GM04504 (cell line): ENCODE measurements at places on chromosomes 3 and 15.

- no peak for DNase-seq
These were observed 2.5 kb upstream of the NLGN1 start for GRCh38 chr3:173395073-173395411.

DNA sequence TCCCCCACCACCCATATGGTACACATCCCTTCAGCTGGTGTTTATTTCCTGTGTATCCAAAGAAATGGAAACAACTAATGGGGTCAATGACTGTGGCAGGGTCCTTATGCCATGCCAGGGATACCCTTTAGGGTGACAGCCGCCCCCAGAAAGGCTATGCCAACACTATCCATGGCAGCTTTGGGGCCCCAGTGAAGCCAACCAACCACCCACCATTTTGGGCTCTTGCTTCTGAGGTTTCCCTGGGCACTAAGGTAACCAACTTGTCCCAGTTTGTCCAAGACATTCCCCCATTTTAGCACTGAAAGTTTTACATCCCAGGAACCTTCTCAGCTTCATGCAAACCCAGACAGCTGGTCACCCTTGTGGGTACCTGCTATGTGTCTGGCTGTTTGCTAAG, 233.1 kb downstream of the VPS13C start:
- DNase-seq, result no peak

DNA sequence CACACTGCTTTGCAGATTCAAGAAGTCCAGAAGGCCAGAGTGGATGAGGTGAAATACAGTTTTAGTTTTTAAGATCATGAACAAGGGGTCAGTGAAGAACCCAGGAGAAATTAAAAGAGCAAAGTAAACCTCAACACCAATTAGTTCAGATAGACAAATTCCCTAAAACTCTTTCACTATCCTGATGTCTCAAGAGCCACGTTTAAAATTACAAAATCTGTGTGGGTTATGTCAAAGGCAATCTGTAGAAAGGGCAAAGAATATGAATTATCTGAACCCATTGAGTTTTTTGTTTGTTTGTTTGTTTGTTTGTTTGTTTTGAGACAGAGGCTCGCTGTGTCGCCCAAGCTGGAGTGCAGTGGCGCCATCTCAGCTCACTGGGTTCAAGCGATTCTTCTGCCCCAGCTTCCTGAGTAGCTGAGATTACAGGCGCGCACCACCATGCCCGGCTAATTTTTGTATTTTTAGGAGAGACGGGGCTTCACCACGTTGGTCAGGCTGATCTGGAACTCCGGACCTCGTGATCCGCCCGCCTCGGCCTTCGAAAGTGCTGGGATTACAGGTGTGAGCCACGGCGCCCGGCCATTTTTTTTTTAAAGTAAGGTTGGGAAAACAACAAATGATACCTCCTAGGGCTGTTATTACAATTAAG, 32.1 kb upstream of the ST3GAL6 start:
- DNase-seq, result no peak

- no peak for DNase-seq
These were observed 3.9 kb downstream of the NUP210 start for GRCh38 chr3:13415997-13416793.

DNA sequence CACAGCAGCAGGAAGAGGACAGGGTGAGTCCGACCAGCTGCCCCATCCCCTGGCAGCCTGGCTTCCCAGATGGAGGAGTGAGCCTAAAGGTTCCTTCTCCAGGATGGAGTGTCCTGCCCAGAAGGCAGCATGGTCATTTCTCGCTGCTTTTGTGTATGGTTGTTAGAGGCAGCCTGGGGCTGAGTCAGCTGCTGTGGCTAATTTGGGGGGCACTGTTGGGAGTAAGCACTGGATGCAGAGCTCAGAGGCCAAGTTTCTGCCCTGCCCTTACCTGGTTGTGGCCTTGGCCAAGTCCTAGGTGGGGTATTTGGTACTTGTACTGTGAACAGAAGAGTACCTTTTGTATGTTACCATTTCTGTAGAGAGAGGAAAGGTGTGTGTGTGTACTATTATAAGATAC, 78.6 kb downstream of the ADAMTS7 start:
- no peak for DNase-seq

DNA sequence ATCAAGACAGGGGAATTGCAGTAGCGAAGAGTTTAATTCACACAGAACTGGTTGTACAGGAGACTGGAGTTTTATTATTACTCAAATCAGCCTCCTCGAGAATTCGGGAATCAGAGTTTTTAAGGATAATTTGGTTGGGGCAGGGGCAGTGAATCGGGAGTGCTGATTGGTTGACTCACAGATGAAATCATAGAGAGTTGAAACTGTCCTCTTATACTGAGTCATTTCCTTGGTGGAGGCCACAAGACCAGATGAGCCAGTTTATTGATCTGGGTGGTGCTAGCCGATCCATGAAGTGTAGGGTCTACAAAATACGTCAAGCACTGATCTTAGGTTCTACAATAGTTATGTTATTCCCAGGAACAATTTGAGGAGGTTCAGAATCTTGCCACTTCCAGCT, 5.3 kb upstream of the ZNF770 start:
- DNase-seq, result no peak

DNA sequence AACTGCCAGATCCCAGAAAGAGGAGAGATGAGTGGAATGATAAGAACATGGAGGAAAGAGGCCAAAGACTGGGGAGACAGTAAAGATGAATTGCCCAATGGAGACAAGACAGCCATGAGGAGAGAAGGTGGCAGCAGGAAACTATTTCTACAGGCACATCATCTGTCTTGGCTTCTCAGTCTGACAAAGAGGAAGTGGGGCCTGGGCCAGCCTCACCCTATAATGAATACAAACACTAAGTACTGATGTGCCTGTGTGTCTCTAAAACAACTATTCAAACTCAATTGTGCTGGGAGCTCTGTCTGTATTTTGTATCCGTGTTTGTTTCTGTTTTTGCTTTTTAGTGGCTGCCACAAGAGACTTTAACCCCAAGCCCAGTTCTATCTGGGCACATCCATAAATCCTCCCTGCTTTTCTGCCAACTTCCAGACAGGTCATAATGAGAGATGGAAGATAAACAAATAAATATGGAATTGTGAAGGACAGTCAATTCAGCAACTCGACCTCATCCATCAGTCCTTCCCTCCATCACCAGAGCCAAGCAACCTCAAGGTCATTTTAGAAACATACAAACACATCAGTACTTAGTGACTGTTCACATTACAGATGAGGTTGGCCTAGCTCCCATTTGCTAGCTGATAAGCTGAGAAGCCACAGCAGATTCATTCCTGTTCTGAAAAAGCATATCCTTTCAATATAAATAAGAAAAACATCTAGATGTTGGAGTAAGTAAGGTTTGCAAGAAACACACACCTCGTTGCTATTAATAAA, 116.7 kb downstream of the CADPS start:
- no peak for DNase-seq

- DNase-seq, result no peak
These were observed 116.4 kb downstream of the SENP2 start for GRCh38 chr3:185702262-185703225.

GRCh38 chr15:58639992-58640391, 109.5 kb downstream of the ADAM10 start:
- DNase-seq, result no peak

- DNase-seq, result no peak
These were observed 85.5 kb upstream of the FAM3D start for GRCh38 chr3:58751882-58752567.

GRCh38 chr15:64740311-64741170, 34.8 kb downstream of the RBPMS2 start:
- DNase-seq, result no peak

- no peak for DNase-seq
These were observed 1.1 kb downstream of the TICRR start for GRCh38 chr15:89576417-89576773.

DNA sequence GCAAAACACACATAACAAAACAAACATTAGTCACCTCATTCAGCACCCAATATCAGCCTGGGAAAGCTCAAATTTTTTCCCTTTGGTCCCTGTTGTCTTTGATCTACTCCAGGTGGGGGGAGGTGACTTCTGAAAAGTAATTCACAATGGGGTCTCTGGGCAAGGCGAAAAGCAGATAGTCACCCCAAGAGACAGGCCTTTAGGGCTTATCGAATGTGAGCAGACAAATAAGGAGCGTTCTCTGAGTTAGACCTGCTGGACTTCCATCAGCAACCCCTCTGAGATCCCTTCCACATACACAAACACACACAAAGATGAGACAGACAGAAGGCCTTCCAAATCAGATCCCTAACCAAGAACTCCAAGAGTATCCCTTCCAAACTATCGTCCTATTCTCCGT, 171.0 kb upstream of the SMAD3 start:
- no peak for DNase-seq

GRCh38 chr3:129353589-129353941, 74.9 kb downstream of the EFCAB12 start:
- no peak for DNase-seq

DNA sequence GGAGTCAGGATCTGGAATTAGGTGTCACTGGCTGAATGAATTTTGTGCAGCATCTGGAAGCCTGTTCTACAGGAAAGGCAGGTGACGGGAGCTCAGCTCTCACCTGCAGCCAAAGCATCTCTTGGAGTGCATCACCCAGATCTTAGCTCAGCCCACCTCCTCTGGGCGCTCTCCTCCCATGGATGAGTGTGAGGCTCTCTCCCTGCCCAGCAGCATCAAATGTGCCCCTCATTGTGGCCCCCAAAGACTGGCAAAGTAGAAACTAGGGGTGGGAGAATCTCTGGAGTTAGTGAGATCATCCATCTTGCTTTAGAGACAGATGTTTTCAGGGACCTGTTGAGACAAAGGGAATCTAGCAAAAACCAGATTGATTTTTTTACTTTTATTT, 68.7 kb downstream of the SENP2 start:
- DNase-seq, result no peak

DNA sequence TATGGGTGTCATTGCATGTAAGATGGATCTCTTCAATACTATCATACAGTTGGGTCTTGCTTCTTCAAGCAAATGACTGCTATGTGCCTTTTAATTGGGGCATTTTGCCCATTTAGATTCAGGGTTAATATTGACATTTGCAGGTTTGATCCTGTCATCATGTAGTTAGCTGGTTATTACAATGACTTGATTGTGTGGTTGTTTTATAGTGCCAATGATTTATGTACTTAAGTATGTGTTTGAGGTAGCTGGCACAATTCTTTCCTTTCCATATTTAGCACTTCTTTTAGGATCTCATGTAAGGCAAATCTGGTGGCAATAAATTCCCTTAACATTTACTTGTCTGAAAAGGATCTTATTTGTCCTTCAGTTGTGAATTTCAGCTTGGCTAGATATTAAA, 267.5 kb downstream of the VGLL3 start:
- no peak for DNase-seq

GRCh38 chr15:88982304-88982945, 69.2 kb upstream of the MFGE8 start:
- DNase-seq, result peak; percentile 71

DNA sequence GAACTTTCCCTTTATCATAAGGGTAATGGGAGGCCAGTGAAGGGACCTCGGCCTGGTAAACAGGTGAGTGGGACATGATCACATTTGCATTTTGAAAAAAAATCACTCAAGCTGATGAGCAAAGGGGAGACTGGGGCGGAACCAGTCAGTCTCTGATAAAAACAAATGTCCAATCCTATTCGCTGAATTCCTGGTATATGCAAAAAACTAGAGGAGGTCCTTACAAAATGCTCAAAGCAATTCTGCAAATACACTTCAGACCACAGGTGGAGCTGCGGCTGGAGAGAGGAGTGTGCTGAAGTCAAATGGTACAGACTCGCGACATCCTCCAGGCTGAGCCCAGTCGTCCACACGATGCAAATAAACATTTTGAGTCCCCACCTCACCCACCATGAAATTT, 166.7 kb downstream of the FOXP1 start:
- no peak for DNase-seq

- no peak for DNase-seq
These were observed 75.4 kb downstream of the XXYLT1 start for GRCh38 chr3:195195321-195196209.

GRCh38 chr3:122055215-122055614, at the start of gene CD86:
TSS of gene CD86 (plus strand) at chr3:122055362. CDS start at chr3:122055490, 128 bp downstream.
- DNase-seq, result no peak

DNA sequence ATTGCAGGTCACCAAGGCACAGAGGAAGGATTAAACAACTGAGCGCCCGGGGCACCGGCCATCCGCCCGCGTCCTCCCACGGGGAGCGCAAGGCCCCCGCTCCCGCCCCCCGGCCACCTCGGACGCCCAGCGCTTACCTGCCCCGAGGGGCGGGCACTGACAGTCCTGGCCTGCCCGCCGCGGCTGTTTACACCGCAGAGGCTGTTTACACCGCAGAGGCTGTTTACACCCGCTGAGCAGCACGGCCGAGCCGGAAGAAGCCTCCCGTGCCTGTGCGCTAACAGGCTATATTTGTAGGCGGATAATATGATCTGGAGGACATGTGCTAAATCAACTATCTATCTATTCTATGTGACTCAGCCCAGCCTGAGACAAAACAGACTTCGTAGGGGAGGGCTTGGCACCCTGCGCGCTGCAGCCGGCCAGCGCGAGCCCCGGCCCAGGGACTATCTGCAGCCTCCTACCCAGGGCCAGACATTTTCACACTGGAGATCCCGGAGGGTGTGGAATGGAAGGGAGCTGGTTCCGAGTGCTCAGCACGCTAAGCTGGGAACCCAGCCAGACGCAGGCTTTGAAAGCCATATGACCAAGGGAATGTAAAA, at the start of gene LRRC2:
Gene LRRC2, minus strand, starts transcription at position 263 of the 602 bp plus-strand sequence. CDS start 14,711 bp downstream, outside the sequence.
- peak; percentile 60 for DNase-seq
